ENCODE measurements at places on chromosomes 1 and 21. TPM values are rescaled to one million over a fixed set of nuclear protein-coding genes. Genes with fewer than 3 reads are reported as not detected.
A peak's percentile ranks its signal among the peaks of the same experiment; 100 is the strongest.

The TMPRSS15 gene
- total RNA-seq: 0.07 TPM

The VCAM1 gene
- not detected for total RNA-seq

The ISG15 gene
- 48.6 TPM for total RNA-seq

The PTAFR gene
- total RNA-seq: 0.26 TPM

- DNase-seq: no peak
These were observed 4.8 kb downstream of the SLX9 start for GRCh38 chr21:44944596-44944995.

GRCh38 chr1:7220007-7220406, 434.8 kb downstream of the CAMTA1 start:
- peak; percentile 23 for DNase-seq

DNA sequence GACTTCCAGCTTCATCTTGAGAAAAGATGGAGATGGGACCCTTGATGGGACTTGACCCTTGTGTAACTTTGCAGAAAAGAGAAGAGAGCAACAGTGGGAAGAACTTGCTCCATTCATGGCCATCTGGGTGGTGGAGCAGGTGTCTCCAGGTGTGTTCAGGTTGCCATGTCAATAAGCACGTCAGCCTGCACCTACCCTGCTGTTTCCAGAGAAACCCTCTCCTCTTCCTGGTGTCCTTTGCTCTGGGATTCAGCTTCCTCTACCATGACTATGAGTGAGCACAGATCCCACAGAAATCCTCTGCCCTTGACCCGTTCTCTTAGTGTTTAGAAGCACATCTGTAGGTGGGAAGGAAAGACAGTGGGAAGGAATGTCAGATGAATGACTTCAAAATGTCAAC, 21.8 kb upstream of the OTUD3 start:
- DNase-seq: no peak

DNA sequence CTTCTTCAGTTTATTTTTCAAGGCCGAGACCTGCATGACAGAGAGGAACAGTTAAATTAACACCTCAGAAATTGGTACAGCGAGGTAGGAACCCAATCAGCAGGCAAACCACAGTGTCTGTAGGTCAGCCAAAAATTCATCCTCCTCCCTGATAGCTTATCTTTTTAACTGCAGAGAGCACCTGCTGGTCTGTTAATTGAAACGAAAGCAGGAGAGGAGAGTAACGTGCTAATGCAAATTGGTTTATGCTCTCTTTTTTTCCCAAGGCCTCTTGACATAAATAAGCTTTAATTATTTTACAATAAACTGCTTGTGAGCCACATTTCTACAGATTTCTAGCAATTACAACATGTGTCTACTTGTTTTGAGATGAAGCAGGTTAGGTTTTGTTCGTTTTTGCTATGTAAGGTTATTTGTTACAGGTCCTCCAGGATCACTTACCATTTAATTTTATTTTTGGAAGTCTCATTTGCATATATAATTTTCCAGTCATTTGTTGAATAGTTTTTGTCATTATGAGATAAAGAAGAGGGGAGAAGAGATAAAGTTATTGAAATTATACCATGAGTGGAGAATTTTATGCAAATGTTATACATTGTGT, 179.9 kb downstream of the DENND1B start:
- DNase-seq: no peak

DNA sequence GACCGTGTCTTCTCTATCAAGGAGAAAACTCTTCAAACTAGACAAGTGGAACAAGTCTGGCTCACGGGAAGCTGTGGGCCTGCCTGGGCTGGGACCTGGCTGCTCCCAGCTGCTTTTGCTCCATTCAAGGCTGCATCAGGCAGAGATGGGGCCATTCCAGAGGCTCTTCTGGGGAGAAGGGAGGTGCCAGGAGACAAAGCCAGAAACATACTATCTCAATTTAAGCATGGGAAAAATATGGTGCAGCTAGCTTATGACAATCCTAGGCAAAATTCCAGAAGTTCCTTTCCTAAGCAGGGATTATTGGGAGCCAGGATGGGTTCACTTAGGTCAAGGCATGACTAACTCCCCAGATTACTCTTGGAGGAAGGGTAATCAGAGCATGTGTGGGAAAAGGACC, 90.8 kb upstream of the SLC2A1 start:
- DNase-seq: no peak
